ENCODE measurements at places on chromosomes 16 and 17.

DNA sequence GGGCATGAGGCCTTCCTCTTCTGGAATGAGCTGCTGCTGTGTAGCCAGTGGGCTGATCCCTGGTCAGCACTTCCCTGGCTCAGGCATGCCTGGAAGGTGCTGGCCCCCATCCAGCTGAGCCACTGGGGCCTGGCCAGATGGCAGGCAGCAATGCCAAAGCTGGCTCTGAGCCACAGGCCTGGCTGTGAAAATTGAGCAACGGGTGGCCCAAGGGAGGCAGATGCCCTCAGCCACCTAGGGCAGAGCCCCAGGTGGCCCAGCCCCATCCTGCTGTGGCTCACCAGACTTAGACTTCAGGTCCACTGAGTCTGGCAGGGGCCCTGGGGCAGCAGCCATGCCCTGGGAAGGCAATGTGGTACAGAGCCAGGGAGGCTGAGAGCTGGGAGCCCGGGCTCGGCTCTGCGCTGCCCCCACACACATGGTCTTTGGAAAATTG lies 8.5 kb upstream of the CRHR1 start:
- no peak overlapping the region for H3K4me3 ChIP-seq
- no peak overlapping the region for H3K27ac ChIP-seq
- no peaks in the 10 kb centered on the region for H3K36me3 ChIP-seq
- no peak for DNase-seq

GRCh38 chr16:69619514-69619913 lies 53.7 kb downstream of the NFAT5 start:
- H3K27me3 ChIP-seq = no peaks in the 10 kb centered on the region
- no peaks in the 10 kb centered on the region for H3K4me1 ChIP-seq
- no peak overlapping the region for H3K27ac ChIP-seq
- no peaks in the 10 kb centered on the region for H3K36me3 ChIP-seq
- no peak overlapping the region for H3K4me3 ChIP-seq

DNA sequence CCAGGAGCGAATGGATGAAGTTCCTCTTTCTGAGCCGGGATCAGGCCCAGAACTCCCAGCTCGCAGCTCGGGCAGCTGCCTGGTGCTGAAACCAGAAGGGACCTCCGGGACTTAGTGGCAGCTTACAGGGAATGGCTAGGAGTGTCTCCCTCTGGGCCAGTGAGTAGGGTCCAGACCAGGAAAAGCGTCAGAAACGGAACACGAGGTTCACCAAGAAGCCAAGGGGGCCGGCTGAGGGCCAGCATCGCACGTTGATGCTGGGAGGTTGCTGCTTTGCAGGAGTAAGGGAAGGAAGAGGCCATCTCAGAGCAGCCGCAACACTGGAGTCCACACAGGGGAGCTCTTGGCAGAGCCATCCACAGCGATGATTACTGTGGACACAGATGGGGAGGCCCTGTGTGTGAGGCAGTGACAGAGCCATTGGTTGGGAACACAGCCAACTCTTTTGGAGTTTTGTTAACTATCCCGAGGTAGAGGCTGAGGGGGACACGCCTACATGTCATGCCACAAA lies 74.0 kb upstream of the CREBBP start:
- no peak for DNase-seq
- H3K27me3 ChIP-seq = no peaks in the 10 kb centered on the region
- no peak overlapping the region for H3K4me3 ChIP-seq
- peak overlapping the region; percentile 23 for H3K27ac ChIP-seq
- no peaks in the 10 kb centered on the region for H3K4me1 ChIP-seq
- no peaks in the 10 kb centered on the region for H3K36me3 ChIP-seq

DNA sequence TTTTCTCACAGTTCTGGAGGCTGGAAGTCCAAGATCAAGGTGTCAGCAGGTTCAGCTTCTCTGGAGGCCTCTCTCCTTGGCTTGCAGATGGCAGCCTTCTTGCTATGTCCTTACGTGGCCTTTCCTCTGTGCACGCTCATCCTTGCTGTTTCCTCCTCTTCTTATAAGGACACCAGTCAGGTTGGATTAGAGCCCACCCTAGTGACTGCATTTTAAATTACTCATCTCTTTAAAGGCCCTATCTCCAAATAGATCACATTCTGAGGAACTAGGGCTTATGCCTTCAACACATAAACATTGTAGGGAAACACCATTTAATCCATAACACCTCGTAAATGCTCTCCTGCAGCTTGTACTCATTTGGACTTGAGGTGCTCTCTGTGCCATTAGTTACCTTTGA lies 36.3 kb downstream of the DHRS7C start:
- H3K4me3 ChIP-seq = no peak overlapping the region
- DNase-seq = no peak
- no peaks in the 10 kb centered on the region for H3K4me1 ChIP-seq
- H3K27me3 ChIP-seq = no peaks in the 10 kb centered on the region

GRCh38 chr17:75406222-75406615 lies 741 bp upstream of the GRB2 start:
- no peaks in the 10 kb centered on the region for H3K36me3 ChIP-seq
- H3K4me3 ChIP-seq = peak overlapping the region; percentile 98
- H3K27ac ChIP-seq = peak overlapping the region; percentile 85
- no peak for DNase-seq
- H3K4me1 ChIP-seq = no peaks in the 10 kb centered on the region

Data from right atrium auricular region (tissue), 2 donors.